ENCODE measurements at places on chromosomes 13 and 19.

DNA sequence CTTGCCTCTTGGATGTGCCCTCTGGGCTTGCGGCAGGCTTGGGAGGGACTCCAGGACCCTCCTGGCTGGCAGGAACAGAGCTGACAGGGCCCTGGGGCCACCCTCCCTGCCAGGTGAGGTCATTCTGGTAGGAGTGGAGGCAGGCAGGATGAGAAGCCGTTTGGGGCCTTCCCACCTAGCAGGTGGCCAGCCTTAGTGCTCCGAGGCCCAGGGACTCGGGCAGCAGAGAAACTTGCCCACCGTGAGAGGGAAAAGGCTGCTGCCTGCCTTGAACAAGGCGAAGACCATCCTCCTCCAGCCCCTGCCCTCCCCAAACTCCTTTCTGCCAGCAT lies 8.5 kb downstream of the RFX1 start:
- no peak for DNase-seq

GRCh38 chr13:35994131-35994966 lies 136.8 kb downstream of the DCLK1 start:
- DNase-seq, result no peak

DNA sequence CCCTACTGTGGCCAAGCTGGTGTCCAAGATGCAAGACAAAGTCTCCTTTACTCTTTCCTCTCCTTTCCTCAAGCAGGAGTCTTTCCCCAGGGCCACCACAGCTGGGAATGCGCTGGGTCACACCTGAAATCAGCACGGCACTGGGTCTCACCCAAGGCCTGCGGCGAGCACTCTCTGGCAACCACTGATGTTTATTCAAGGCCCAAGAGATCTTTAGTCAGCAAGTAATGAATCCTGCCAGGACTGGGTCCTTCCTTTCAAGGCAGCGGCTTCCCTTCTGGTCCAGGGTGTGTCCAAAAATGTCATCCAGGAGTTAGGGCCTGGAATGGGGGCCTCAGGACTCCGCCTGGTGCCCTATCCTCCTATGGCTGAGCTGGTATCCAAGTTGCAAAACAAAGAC lies 24.1 kb downstream of the BLOC1S3 start:
- no peak for DNase-seq

DNA sequence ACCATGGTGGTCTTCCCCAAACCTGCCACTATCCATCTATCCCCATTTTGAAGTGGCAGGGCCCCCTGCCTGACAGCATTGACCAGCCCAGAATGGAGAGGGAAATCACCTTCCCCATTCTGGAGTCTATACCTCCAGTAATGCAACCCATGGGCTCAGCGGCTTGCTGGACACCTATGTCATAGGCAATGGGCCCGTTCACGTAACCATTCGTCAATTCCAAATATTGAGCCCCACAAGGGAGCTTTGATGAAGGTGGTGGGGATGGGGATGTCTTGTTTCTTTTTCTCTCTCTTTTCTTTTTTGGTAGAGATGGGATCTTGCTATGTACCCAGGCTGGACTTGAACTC lies 63.1 kb downstream of the AP1M1 start:
- DNase-seq, result no peak

- no peak for DNase-seq
Observed at GRCh38 chr13:104584481-104584880, 1518.3 kb upstream of the SLC10A2 start.

GRCh38 chr13:88223958-88224357 lies 552.8 kb downstream of the SLITRK5 start:
- DNase-seq, result no peak

DNA sequence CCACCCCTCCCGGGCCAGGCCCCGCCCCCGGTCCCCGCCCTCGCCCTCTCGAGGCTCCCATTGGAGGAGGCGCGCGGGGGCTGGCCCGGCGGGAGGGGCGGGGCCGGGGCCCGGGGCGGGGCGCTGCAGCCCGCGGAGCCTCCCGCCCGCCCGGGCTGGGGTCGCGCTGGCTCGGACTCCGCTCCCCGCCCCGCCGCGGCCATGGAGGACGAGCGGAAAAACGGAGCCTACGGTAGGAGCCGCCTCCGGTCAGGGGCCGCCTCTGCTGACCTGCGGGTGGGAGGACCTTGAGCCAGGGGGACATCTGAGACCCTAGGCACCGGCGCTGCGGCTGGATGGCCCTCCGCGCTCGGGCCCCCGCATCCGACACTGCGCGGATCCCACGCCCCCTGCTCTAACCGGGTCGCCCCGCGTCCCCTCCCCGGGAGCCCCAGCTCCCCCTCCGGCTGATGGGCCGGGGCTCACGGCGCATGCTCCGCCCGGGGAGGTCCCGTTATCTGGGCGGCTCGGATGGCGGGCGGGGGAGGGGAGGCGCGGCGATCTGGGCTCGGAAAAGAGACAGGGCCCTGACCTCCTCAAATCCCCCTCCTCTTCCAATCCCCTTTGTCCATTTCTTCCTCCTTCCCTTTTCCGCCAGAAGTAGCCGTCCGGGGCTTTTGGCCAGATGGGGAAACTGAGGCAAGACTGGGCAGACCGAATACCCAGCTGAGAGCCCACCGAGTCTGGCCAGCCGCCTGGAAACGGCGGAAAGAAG lies 15.4 kb upstream of the AP1M2 start:
- peak; percentile 82 for DNase-seq

- DNase-seq, result no peak
Observed at GRCh38 chr13:36912973-36913372, 7.1 kb downstream of the SMAD9 start.
